ENCODE measurements at places on chromosomes 3 and 15. TPM values are rescaled to one million over a fixed set of nuclear protein-coding genes. Genes with fewer than 3 reads are reported as not detected.

The MEIS2 gene
- polyA plus RNA-seq, result 6.6 TPM

The COX17 gene
- 104 TPM for polyA plus RNA-seq

The ACVR2B gene
- polyA plus RNA-seq, result 0.45 TPM

The GPR27 gene
- polyA plus RNA-seq, result 3.9 TPM

The GOLGA8M gene
- 3.7 TPM for polyA plus RNA-seq

The MAGI1 gene
- polyA plus RNA-seq, result 10.4 TPM

The AGBL1 gene
- not detected for polyA plus RNA-seq

The PLCB2 gene
- polyA plus RNA-seq, result 3.3 TPM

The VIPR1 gene
- 12.6 TPM for polyA plus RNA-seq

The ZNF620 gene
- 1.3 TPM for polyA plus RNA-seq

The FRMD4B gene
- 8.1 TPM for polyA plus RNA-seq
